ENCODE measurements at places on chromosomes 3 and 15.

DNA sequence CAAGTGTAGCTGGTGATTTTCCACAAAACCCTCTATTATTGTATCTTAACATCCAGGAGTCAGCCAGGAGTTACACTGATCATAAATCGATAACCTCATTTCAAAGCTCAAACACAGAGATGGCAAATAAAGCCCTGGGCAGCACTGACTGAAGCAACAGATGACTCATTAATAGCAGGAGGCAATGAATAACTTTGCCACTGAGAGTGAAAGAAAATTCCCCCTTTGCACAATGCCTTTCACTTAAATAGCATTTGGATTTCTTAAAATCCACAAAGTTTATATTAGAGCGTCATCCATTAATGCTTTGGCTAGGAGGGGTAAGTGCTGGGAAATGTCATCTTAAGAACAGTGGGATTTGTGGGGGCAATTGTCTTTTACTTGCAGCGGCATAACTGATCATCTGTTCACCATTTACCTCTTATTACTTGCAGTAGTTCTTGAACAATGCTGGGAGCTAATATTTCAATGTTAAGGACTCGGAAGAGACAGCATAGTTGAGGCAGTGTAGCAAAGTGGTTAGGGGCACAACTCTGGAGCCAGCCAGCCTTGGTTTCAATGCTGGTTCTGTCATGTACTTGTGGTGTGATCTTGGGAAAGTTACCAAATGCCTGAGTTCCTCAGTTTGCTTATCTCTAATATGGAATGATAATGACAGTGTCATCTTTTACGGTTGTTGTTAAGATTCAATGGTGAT, 630.4 kb upstream of the TBL1XR1 start:
- no peaks in the 10 kb centered on the region for H3K36me3 ChIP-seq
- H3K4me1 ChIP-seq = peaks cover 41% of the 10 kb centered on the region
- no peaks in the 10 kb centered on the region for H3K27me3 ChIP-seq
- no peak overlapping the region for H3K4me3 ChIP-seq
- no peak for DNase-seq

GRCh38 chr15:40029979-40030893, 8.7 kb downstream of the SRP14 start:
- H3K4me3 ChIP-seq = no peak overlapping the region
- H3K27ac ChIP-seq = no peak overlapping the region
- no peaks in the 10 kb centered on the region for H3K4me1 ChIP-seq
- no peaks in the 10 kb centered on the region for H3K27me3 ChIP-seq
- no peak for DNase-seq

GRCh38 chr3:125622381-125622791, 27.1 kb upstream of the OSBPL11 start:
- H3K27me3 ChIP-seq = no peaks in the 10 kb centered on the region
- DNase-seq = no peak
- H3K4me1 ChIP-seq = no peaks in the 10 kb centered on the region
- H3K36me3 ChIP-seq = no peaks in the 10 kb centered on the region
- H3K4me3 ChIP-seq = no peak overlapping the region
- no peak overlapping the region for H3K27ac ChIP-seq

GRCh38 chr3:101383156-101383575, 62.8 kb upstream of the IMPG2 start:
- no peaks in the 10 kb centered on the region for H3K27me3 ChIP-seq
- no peak overlapping the region for H3K27ac ChIP-seq
- DNase-seq = no peak

- no peak for DNase-seq
- H3K4me1 ChIP-seq = peaks cover 18% of the 10 kb centered on the region
- H3K36me3 ChIP-seq = peaks cover 69% of the 10 kb centered on the region
- no peak overlapping the region for H3K4me3 ChIP-seq
- H3K27me3 ChIP-seq = no peaks in the 10 kb centered on the region
Measured at GRCh38 chr3:71048948-71049347, 534.6 kb downstream of the FOXP1 start.

DNA sequence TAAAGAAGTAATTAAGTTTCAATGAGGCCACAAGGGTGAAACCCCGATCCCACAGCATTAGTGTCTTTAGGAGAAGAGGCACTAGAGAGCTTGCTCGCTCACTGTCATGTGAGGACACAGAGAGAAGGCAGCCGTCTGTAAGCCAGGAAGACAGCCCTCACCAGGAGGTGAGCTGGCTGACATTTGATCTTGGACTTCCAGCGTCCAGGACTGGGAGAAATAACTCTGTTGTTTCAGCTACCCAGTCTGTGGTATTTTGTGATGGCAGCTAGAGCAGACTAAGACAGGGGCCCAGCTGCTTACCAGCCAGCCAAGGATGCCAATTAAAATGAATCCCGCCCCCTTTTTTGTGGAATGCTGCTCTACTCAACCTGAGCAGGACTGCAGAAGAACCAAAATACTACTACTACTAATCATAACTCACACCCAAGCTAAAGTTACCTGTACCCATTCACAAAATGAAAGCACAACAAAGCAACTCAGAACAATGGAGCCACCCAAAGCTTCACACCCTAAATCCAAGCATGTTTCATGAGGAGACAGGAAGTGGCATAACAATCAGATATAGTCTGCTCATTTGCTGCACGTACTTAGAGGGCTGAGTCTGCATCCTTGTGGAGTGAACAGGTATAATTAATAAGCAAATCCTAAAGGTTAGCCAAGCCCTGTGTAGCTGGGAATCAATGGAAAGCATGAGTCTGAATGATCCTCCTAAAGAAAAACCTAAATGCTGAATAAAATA, 35.6 kb upstream of the RHCG start:
- H3K4me1 ChIP-seq = peaks cover 7% of the 10 kb centered on the region
- H3K4me3 ChIP-seq = no peak overlapping the region

GRCh38 chr15:64246364-64247189, 83.8 kb upstream of the PPIB start:
- no peaks in the 10 kb centered on the region for H3K27me3 ChIP-seq
- H3K27ac ChIP-seq = peak overlapping the region; percentile 51
- H3K4me3 ChIP-seq = no peak overlapping the region
- no peak for DNase-seq
- H3K36me3 ChIP-seq = peaks cover 9% of the 10 kb centered on the region

DNA sequence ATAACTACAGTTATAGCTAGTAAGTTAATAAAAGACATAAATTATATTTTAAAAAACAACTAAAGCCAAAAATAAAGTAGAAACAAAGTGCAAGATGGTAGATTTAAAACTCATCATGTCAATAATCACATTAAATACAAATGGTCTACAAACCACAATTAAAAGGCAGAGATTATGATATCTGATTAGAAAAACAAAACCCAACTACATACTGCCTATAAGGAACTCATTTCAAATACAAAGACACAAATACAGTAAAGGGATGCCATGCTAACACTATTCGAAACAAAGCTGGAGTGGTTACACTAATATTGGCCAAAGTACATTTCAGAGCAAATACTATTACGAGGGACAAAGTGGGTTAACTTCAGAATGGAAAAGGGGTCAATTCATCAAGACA, 426.5 kb downstream of the SHQ1 start:
- DNase-seq = no peak
- peaks cover 21% of the 10 kb centered on the region for H3K4me1 ChIP-seq
- H3K27me3 ChIP-seq = no peaks in the 10 kb centered on the region
- peaks cover 3% of the 10 kb centered on the region for H3K36me3 ChIP-seq

GRCh38 chr3:72380711-72381493, 467.3 kb downstream of the SHQ1 start:
- H3K27ac ChIP-seq = peak overlapping the region; percentile 26
- peaks cover 34% of the 10 kb centered on the region for H3K36me3 ChIP-seq
- peaks cover 34% of the 10 kb centered on the region for H3K4me1 ChIP-seq
- H3K27me3 ChIP-seq = no peaks in the 10 kb centered on the region
- H3K4me3 ChIP-seq = no peak overlapping the region
- no peak for DNase-seq

DNA sequence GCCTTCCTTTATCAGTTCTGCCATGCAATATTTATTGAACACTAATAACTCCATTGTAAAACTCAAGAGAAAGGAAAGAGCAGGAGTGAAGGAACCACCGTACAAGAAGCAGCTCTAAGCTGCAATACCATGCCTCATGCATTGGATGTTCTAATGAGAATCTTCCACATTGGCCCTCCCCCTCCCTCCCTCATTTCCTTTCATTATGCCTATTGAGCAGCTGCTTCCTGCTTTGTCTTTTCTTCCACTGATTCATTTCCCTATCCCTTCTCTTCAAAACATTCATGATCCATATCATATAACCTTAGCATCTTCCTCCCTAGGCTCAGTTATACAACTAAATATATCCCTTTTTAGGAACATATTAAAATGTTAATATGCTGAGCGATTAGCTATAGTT, 698.7 kb upstream of the GOLIM4 start:
- H3K27me3 ChIP-seq = no peaks in the 10 kb centered on the region
- no peak overlapping the region for H3K4me3 ChIP-seq
- no peak for DNase-seq
- H3K4me1 ChIP-seq = no peaks in the 10 kb centered on the region

DNA sequence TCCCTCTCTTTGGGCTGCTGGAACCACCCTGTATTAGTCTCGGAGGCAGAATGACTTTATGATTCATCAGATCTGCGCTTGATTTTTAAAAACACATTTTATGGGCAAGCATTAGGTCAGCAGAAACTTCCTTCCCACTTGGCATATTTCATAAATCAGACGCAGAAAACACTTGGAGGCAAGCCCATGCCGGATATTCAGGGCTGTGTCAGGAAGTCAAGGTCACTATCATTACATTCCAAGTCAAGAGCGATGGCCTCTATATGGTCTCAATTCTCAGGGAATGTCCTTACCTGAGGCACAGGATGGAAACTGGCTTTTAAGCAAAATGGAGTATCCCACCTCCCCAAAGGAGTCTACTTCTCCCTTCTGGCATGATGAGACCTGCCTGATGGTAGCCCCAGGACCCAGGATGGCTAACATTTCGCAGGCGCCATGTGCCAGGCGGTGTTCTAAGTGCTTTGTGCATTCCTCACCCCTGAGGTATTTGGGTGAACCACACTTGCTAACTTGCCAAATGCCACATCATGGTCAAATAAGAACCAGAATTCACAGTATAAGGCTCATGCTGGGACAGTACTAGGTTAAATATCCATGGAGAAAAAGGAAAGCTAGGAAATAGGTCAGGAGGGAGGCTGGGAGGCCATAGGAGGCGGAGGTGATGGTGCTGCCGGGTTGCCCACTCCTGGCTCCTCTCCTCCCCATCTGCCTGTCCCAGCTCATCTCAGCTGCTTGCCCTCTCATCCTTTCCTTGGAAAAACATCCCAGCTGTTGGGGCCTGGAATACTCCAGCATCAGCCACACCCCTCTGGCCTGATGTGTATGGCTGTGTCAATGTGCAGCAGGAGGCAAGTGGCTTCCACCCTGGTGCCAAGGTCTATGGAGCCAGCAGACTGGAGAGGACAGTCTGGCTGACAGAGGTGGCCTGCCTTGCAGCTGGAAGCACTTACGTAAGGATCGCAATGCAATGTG, 18.8 kb downstream of the BCL2L10 start:
- H3K27ac ChIP-seq = peak overlapping the region; percentile 96
- H3K4me3 ChIP-seq = no peak overlapping the region
- DNase-seq = peak; percentile 97

DNA sequence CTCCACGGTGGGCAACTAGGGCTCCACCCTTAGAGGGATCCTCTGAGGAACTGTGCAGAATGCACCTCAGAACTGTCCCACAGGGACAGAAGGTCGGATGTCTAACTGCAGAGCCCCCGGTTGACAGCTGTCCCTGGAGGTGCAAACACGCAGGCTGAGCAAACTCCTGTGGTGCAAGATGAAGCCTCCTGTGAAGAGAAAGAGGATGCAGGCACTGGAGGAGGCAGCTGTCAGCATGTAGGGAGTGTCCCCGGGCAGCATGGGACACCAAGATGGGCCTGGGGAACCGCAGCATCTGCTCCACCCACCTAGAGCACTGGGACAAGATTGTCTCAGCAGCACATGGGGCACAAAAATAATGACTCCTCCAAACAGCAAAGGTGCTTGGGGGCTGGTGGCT, 258.9 kb downstream of the ABHD5 start:
- H3K4me3 ChIP-seq = no peak overlapping the region
- no peak for DNase-seq
- H3K27me3 ChIP-seq = no peaks in the 10 kb centered on the region
- no peaks in the 10 kb centered on the region for H3K4me1 ChIP-seq
- no peak overlapping the region for H3K27ac ChIP-seq

GRCh38 chr15:20295238-20295811, 246.3 kb downstream of the GOLGA6L6 start:
- H3K4me3 ChIP-seq = no peak overlapping the region
- H3K4me1 ChIP-seq = no peaks in the 10 kb centered on the region
- DNase-seq = peak; percentile 84
- no peak overlapping the region for H3K27ac ChIP-seq
- no peaks in the 10 kb centered on the region for H3K36me3 ChIP-seq

- H3K4me1 ChIP-seq = peaks cover 30% of the 10 kb centered on the region
- no peak for DNase-seq
- H3K4me3 ChIP-seq = no peak overlapping the region
Measured at GRCh38 chr3:31014317-31015040, 120.0 kb upstream of the GADL1 start.

- H3K36me3 ChIP-seq = no peaks in the 10 kb centered on the region
- H3K4me3 ChIP-seq = no peak overlapping the region
- no peaks in the 10 kb centered on the region for H3K27me3 ChIP-seq
- H3K27ac ChIP-seq = no peak overlapping the region
- H3K4me1 ChIP-seq = no peaks in the 10 kb centered on the region
Measured at GRCh38 chr3:54783611-54784010, 144.2 kb downstream of the LRTM1 start.

DNA sequence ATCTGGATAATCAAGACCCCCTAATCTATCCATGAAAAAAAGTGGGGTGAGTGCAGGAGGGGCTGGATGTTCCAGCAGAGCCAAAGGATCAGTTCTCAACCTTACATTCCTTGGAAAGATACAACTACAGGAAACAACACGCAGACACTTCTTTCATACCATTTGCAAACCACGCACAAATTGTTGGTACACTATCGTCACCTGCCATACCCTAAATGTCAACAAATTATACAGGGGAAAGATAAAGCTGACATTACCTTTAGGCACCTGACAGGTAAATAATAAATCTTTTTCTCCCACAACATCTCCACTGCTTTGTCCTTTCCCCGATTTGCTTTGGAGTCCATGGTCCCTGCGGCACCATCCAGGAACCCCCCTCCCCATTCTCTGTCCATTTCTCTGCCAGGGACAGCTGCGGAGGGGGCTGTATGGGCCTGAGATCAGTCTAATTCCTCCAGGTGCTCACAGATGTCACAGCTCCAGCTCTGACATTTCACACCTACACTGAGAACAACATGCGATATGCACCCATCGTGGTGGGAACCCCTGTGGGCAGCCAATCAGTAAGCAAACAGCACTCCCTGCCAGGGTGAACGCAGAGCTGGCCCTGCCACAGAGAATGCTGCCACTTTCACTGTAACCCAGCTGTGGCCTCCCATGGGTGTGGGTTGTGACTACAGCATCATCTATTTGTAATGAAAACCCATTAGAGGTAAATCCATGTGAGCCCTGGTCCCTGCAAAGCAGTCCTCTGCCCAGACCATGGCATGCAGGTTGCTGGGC, 37.7 kb upstream of the BCL2L10 start:
- no peak overlapping the region for H3K27ac ChIP-seq
- no peaks in the 10 kb centered on the region for H3K4me1 ChIP-seq
- peak; percentile 42 for DNase-seq
- H3K4me3 ChIP-seq = no peak overlapping the region
- peaks cover 42% of the 10 kb centered on the region for H3K36me3 ChIP-seq

- H3K27me3 ChIP-seq = peaks cover 7% of the 10 kb centered on the region
- no peaks in the 10 kb centered on the region for H3K36me3 ChIP-seq
Measured at GRCh38 chr3:119743921-119744320, 38.0 kb upstream of the NR1I2 start.

All from RWPE2 (cell line).